ENCODE measurements at places on chromosomes 5 and 9.

DNA sequence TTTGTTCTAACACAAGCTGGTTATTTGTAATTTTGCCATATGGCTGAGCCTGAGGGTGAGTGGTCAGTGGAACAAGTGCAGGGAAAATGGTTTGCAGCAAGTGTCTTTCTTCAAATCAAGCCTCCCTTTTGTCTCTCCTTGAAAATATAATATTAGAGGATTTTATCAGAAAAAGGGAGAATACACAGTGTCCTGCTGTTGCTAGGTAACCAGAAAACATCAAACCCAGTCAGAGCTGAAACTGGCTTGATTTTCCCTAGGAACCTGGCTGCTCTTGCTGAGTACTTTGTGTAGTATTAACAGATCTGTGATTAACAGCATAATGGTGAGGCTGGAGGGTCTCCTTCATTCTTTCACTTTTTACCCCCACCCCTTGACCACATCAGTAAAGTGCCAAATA, 314.0 kb downstream of the ARHGEF28 start:
- no peak for DNase-seq

GRCh38 chr9:134433101-134433500, 106.8 kb downstream of the RXRA start:
- DNase-seq: no peak

DNA sequence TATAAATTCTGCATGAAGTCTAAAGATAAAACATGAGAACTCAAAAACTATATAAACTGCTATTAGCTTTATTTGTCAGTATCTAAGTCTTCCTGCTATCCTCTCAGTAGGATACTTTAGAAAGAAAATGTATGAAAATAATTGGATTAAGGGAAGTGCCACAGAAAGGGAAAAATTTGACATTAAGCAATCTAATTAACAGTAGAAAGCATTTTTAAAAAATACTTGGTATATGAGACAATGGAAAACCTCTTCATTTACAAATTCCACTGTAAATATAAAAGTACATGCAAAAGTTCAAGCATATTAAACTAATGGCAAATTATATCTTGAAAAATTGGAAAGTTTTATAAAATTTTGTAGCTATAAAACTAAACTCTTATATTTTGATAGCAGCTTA, 518.6 kb upstream of the NUDT12 start:
- DNase-seq: no peak

- DNase-seq: no peak
Measured at GRCh38 chr5:132253452-132254320, 3.8 kb upstream of the PDLIM4 start.

DNA sequence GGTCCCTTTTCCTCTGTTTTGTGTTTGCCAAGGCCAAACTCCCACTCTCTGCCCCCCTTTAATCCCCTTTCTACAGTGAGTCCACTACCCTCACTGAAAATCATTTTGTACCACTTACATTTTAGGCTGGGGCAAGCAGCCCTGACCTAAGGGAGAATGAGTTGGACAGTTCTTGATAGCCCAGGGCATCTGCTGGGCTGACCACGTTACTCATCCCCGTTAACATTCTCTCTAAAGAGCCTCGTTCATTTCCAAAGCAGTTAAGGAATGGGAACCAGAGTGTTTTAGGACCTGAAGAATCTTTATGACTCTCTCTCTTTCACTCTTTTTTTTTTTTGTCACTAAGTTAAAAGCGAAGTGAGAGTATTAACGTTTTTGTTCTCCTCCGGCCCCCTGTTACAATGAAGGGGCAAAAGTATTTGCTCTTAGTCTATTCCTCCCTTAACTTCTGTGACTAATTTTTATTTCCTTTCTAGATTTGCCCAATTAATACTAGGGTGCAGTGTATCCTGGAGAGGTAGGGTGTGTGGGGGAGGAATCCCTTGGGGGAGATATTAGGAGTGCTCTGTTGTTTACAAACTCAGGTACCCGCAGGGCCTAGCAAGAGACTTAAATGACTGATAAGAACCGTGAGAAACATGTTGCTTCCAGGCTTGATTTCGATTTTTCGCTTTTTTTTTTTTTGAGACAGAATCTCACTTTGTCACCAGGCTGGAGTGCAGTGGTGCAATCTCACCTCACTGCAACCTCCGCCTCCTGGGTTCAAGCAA, 14.7 kb downstream of the GM2A start:
- no peak for DNase-seq

- no peak for DNase-seq
Measured at GRCh38 chr5:99866740-99867139, 668.4 kb upstream of the FAM174A start.

Measured in activated CD4-positive, alpha-beta T cell treated with anti-CD3 and anti-CD28 coated beads, Interleukin-2, amount 50 U/mL, for 1 hour (primary cell).